ENCODE measurements at places on chromosomes 3 and 15.
A peak's percentile ranks its signal among the peaks of the same experiment; 100 is the strongest.

DNA sequence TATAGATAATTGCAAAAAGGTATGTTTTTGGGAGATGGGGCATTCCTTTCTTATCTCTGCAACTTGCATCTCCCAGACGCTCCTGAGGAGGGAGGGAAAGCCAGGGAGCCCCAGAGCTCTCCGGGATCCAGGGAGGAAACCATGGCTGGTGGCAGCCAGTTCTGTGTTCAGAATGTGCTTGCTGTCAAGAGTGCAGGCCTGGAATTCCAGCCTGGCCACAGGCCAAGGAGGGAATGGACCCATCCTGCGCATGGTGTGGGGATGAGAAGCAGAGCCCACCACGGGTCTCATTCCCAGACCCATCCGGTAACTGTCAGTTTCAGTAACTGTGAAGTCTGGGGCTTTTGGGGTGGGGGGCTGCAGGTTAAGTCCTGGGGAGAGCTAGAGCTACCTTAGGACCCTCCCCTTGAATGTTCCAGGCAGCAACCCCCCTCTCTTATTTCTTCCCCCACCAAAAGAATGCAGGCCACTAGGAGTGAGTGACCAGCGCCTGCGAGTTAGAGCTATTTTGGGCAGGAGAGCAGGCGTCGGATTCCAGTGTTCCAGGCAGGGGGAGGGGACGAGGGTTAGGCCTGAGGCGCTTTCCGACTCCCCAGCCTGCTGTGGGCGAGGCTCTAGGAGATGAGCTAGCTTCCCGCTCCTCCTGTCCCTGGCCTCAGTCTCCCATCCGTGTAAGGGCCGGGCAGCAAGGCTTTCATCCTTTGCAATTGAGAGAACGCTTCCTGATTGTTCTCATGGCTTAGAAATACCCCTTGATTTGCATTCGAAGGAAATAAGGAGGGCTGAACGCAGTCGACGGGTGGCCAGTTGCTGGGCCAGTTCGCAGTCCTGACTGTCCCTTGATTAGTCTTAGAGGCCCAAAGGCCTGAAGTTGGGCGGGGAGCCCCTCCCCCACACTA lies 781 bp upstream of the DAG1 start:
- peak; percentile 93 for DNase-seq

DNA sequence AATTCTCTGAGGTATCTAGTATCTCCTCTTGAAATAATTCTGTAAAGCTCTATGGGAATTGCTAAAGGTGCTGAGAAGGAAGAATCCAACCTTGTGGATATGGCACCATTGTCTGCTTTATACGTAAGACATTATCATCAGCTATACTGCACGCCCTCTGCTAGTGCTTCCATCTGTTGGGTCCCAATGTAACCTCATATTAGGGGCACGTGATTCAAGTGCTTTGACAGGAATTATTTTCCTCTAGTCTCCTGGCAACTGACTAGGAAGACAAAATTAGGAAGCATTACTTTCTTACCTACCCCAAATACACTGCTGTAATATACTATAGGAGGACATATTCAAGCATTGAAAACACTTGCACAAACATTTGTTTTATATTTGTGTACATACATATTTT lies 24.0 kb downstream of the COPS2 start:
- no peak for DNase-seq

DNA sequence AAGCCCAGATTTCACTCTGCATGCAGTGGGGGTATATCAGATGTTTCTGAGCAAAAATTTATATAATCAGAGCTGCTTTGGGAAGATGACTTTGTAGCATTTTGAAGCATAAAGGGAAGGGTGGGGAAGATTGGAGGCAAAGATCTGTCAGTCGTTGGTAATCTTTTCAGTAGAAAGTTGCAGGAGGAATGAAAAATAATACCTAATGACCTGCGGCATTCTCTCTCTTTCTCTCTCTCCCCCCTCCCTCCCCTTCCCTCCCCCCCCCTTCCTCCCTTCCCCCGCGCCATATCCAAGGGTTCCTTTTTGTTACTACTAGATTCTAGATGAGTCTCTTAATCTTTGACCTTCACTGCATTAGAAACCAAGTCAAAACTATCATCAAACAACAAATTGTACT lies 1.5 kb upstream of the DMXL2 start:
- DNase-seq, result no peak

DNA sequence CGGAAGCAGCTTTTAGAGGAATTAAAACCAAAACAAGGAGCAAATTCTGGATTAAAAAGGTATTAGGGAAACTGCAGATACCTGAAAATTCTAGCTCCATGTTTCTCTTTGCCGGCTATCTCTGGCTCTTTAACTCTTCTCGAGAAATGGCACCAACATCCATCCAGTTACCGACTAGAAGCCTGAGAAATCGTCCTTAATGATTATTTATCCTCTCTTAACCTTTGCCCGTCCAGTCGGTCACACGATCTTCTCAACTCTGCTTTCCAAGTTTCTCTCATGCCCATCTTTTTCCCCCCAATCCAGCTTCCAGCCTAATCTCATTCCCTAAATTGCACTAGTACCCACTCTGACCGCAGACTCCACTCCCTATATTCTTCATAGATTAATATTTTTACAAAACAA lies 596 bp upstream of the SGO1 start:
- DNase-seq, result no peak

- no peak for DNase-seq
Measured at GRCh38 chr3:42169579-42170120, 78.5 kb downstream of the TRAK1 start.

DNA sequence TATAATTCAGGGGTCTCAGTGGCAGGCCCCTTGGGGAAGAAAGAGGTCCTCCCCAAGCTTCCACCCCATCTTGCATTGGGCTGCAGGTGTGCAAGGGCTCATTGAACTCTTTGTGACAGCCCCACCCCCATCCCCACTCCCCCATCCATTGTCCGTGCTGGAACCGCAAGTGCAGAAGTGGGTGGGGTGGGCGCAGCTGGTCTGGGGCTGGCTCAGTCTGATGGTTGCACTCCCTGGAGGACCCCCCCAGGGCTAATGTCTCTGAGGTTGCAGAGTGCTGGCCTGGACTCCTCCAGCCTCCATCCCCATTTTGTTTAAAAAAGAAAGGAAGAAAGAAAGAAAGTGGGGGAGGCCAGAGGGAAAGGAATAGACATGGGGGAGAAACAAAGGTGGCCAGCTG lies 42.3 kb upstream of the ARL8B start:
- DNase-seq, result no peak

DNA sequence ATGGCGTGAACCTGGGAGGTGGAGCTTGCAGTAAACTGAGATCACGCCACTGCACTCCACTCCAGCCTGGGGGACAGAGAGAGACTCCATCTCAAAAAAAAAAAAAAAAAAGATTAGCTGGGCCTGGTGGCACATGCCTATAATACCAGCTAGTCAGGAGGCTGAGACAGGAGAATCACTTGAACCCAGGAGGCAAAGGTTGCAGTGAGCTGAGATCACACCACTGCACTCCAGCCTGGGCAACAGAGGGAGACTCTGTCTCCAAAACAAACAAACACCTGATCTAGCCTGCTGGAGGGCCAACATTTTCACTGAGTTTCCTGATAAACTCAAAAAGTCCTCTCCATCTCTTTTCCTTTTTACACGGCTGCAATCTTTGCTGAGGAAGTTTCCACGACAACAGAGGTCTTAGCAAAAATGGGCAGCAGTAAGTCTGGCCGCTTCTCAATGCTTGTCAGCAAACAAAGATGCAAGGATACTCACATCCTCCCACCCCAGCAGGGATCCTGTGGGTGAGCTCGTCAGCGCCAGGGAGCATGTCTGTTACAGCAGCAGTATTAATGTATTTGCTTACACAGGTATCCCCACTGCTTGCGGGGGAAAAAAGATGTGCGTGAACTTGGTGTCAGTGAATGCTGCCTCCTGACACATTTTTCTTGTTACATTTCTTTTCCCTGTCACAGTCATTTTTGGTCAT lies 21.0 kb upstream of the CCDC174 start:
- no peak for DNase-seq

GRCh38 chr3:168512802-168513201 lies 417.1 kb upstream of the GOLIM4 start:
- no peak for DNase-seq

- DNase-seq, result no peak
Measured at GRCh38 chr3:14552717-14553116, 12.6 kb upstream of the GRIP2 start.

DNA sequence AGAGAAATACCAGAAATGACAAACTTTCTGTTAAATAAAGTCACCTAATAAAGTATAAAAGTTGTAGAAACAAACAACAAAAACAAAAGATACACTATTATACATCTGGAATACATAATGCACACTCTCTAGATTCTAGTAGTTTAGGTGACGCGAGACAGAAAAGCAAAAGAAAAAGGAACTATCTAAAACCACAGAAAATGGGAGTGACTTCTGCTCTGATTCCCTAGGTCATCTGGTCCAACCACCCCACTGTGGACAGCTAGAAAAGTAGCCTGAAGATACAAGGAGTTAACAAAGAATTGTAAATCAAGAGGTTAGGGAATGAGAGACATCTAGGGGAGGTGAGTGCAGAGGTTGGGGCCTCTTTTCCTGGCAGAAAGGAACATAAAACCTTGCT lies 39.1 kb downstream of the DHX36 start:
- DNase-seq, result no peak

GRCh38 chr3:177336873-177337450 lies 139.7 kb upstream of the TBL1XR1 start:
- DNase-seq, result no peak

- DNase-seq, result no peak
Measured at GRCh38 chr3:2041931-2042330, 56.7 kb upstream of the CNTN4 start.

DNA sequence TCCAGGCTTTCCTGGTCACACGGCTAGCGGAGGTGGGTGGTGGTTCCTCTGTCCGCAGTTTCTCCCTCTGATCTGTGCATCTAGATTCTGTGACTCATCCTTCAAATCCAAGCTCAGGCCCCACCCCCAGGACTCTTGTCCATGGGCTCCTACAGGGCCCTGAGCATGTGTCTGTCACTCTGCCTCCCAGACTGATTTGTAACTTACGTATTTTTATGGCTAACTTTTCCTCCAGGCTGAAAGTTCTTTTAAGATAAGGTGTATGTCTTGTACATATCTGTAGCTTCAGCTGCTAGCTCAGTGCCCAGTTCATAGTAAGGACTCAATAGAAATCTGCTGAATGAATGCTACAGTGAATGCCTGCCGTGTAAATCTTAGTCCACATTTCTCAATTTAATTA lies 8.0 kb downstream of the ESYT3 start:
- peak; percentile 42 for DNase-seq

DNA sequence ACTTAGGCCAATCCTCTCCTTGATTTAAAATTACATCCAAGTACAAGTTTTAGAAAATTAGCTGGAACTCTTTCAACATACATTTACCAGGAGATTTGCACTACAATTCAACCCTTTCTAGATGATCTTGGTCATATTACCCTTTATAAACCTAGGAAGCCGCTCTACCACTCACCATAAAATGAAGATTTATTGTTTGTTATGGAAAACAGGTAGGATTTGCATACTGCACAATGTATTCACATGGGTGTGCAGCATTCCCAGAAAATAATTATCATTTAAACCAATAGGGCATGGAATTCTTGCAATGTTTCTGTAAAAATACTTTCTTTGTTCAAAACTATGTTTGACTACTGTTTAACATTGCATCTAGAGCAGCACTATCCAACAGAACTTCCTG lies 18.4 kb upstream of the RETNLB start:
- DNase-seq, result no peak

GRCh38 chr3:178310949-178311348 lies 225.3 kb upstream of the KCNMB2 start:
- DNase-seq, result no peak

GRCh38 chr15:80662757-80663553 lies 32.2 kb upstream of the ABHD17C start:
- no peak for DNase-seq

- DNase-seq, result no peak
Measured at GRCh38 chr15:98889930-98890695, 117.5 kb downstream of the PGPEP1L start.

DNA sequence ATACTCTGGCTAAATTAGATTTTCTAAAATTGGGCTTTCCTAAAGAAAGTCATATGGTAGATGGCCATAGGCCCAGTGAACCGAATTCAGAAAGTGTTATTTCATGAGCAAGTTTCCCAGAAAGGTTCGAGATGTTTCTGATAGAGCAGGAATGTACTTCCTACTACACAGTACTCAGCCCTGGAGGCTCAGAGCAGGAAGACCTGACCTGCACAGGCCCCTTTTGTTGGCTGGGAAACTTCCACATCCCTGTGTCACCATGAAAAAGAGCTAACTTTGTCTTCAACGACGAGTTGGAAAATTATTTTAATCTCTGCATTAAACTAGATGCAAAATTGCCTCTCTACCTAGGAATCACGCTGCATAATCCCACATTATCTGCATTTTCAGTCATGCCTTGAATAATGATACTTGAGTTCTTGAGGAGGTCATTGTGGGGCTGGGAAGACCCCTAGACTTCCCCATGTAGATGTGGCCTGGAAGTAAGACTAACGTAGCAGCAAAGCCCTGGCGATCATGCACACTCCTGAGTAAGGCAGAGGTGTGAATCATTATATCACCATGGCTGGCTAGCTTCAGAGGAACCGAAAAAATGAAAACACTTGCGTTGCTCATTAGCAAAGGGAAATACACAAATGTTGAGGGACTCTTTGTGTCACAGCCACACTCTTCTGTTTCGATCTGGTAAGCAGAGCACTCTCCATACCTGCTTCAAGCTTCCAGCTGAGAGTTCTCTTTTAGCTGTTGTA lies 47.1 kb downstream of the CMTM7 start:
- no peak for DNase-seq

- DNase-seq, result no peak
Measured at GRCh38 chr15:29034151-29034550, 148.4 kb downstream of the APBA2 start.

DNA sequence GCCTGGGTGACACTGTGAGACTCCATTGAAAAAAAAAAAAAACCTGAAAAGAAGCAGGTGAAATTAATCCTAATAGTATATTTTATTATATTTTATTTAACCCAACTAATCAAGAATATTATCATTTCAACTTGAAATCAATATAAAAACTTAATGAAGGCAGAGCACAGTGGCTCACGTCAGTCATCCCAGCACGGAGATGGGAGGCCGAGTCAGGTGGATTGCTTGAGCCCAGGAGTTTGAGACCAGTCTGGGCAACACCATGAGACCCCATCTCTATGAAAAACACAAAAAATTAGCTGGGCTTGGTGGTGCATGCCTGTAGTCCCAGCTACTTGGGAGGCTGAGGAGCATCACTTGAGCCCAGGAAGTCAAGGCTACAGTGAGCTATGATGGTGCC lies 33.3 kb upstream of the SLC41A3 start:
- no peak for DNase-seq

GRCh38 chr15:73249499-73249898 lies 119.3 kb downstream of the HCN4 start:
- DNase-seq, result no peak

DNA sequence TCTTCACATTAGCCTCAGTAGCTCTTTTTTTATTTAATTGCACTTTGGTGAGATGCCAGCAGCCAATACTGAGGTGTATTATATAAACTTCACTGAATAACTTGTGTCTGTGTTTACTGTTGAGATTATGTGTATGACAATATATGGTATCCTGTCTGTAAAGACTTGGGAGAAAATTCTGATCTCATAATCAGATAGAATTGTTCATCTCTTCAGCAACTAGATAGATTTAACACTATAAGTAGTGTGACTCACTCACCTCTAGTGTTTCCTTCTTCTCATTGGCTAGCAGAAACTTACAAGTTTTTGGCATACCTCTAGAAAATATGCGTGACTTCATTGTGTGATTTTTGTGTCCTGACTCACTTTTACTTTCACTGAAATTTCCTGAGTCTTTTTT lies 67.6 kb upstream of the TGFBR2 start:
- no peak for DNase-seq

Measured in posterior cingulate gyrus (tissue), 11 donors.